Vagina (tissue), 2 donors: ENCODE measurements at places on chromosomes 7 and 10.

DNA sequence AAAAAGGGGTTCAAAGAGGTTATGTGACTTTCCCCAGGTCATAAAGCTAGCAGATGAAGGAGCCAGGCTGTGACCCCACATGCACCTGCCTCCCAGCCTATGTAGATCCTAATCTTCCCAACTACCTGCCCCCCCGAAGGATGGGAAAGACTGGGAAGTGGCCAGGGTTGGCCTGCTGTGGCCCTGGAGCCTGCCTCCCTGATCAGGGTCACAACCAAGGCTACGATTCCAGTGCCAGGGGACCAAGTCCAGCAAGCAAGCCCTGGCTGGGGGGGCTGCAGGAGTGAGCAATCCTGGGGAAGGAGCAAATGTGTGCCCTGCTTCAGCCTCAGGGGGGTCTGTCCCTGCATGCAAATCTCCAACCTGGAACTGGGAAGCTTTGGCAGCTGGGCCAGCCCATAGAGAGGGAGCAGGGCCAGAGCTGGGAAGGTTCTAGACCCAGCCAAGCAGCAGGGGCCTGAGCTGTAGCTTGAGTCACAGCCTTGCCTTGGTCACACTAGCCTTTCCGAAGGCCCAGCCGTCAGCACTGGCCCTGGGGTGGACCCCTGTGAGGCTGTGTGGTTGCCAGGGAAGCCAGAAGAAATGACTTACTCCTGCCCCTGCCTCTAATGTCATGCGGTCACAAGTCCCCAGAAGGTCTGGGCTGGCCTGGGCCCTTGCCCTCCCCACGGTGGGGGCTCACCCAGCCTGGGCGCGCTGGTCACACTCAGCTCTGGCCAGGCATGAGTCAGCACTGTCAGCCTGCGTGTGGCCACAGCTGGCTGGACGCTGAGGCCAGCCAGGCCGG lies 96.4 kb upstream of the ZMIZ1 start:
- H3K27ac ChIP-seq = peak overlapping the region; percentile 94
- H3K36me3 ChIP-seq = no peaks in the 10 kb centered on the region
- peaks cover 42% of the 10 kb centered on the region for H3K4me1 ChIP-seq
- H3K27me3 ChIP-seq = no peaks in the 10 kb centered on the region

DNA sequence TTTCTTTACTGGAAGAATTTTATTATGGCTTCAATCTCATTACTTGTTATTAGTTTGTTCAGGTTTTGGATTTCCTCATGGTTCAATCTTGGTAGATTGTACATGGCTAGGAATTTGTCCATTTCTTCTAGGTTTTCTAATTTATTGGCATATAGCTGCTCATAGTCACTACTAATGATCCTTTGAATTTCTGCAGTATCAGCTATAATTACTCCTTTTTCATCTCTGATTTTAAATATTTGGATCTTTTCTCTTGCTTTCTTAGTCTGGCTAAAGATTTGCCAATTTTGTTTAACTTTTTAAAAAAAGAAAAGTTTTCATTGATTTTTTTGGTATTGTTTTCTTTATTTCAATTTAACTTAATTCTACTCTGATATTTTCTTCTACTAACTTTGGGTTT lies 59.2 kb downstream of the SLC13A1 start:
- no peak for DNase-seq
- no peaks in the 10 kb centered on the region for H3K27me3 ChIP-seq
- H3K36me3 ChIP-seq = no peaks in the 10 kb centered on the region
- H3K27ac ChIP-seq = no peak overlapping the region
- no peak overlapping the region for H3K4me3 ChIP-seq

GRCh38 chr10:124604214-124605000 lies 139.8 kb downstream of the FAM53B start:
- no peak overlapping the region for H3K27ac ChIP-seq
- no peak for DNase-seq
- H3K27me3 ChIP-seq = no peaks in the 10 kb centered on the region

DNA sequence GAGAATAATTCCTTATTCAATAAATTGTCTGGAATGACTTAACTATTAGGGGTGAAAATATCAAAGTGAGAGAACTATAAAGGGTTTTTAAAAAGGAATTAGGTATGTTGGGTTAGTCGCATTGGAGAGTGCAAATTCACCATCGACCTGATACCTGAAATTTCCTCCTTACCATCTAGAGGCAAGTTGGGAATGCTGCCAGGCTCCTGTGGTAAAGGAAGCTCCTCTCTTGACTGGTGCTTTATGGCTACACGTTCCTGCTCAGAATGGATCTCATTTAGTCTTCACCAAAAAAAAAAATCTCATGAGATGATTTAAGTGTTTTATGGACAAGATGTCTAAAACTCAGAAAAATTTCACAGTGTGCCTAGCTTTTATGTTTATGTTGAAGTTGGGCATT lies 129.8 kb downstream of the EGFR start:
- H3K36me3 ChIP-seq = no peaks in the 10 kb centered on the region
- no peak for DNase-seq
- H3K27me3 ChIP-seq = no peaks in the 10 kb centered on the region
- H3K27ac ChIP-seq = no peak overlapping the region
- H3K4me1 ChIP-seq = no peaks in the 10 kb centered on the region

DNA sequence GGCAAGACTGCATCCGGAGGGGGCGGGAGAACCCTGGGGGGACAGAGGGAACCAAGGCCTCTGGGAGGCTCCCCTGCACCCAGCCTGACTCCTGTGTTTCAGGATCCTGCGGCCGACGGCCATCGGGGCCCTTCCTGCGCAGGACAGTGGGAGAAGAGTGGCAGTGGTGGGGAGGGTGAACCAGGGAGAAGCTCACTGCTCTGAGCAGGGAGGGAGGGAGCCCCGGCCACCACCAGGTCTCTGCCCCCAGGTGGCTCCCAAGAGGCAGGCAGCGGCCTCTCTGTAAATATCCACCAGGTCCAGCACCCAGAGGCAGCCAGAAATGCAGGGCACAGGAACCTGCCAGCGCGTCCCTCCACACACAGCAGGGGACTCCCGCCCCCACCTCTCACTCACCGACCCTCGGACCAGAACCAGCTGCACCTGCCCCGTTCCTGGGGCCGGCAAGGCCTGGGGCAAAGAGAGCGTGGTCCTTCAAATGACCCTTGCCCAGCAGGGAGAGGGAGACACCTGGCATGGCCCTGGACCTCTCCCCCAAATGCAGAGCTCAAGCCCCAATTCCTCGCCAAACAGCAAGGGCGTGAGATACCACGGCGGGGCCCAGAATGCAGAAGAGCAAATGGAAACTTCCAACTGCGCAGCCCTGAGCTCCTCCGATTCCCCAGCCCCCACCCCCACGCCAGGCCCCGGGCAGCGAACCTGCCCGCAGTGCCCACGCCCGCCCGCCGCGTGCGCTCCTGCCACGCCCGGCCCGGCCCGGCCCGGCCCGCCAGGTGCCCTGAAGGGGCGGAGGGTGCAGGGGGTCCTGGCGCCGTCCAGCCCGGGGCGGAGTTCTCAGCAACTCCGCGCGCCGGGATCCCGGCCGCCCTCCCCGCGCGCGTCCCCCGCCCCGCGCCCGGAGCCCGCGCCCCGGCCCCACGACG lies 805 bp downstream of the RASGEF1A start:
- H3K4me1 ChIP-seq = peaks cover 5% of the 10 kb centered on the region
- peak overlapping the region; percentile 41 for H3K4me3 ChIP-seq
- no peak overlapping the region for H3K27ac ChIP-seq
- DNase-seq = no peak
- H3K27me3 ChIP-seq = peaks cover 15% of the 10 kb centered on the region

DNA sequence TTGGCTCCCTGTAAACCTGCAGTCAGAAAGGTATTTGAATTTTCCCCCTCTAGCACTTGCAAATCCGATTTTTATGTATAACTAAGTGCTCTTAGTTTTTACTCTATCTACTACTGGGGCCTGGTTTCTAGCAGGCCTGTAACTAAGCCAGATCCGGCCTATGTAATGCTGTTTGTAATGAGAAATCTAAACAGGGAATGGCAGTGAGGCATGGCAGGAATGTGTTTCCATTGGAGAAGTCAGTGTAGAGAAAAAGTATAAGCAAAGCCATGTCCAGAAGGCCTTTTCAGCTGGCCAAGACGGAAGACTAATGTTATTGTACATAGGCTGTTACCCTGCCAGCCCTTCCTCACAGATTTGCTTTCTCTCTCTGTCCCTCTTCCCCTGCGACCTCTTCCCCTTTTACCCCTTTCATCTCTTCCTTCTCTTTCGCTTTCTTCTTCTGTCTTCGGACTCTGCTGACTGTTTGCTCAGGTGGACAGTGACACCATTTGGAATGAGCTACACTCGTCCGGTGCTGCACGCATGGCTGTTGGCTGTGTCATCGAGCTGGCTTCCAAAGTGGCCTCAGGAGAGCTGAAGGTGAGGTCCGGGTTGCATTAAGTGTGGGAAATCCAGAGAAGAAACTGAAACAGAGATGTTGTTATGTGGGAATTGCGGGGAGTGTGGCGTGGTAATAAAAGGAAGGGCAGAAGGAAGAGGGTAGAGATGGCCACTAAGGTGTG lies 297.5 kb downstream of the HDAC9 start:
- H3K27me3 ChIP-seq = no peaks in the 10 kb centered on the region
- H3K4me3 ChIP-seq = no peak overlapping the region
- no peak overlapping the region for H3K27ac ChIP-seq
- H3K36me3 ChIP-seq = no peaks in the 10 kb centered on the region
- no peaks in the 10 kb centered on the region for H3K4me1 ChIP-seq

- no peaks in the 10 kb centered on the region for H3K36me3 ChIP-seq
- no peaks in the 10 kb centered on the region for H3K27me3 ChIP-seq
- H3K4me1 ChIP-seq = peaks cover 30% of the 10 kb centered on the region
- no peak overlapping the region for H3K27ac ChIP-seq
- no peak for DNase-seq
- H3K4me3 ChIP-seq = no peak overlapping the region
Observed at GRCh38 chr10:59805014-59805413, 51.8 kb upstream of the MRLN start.

- peaks cover 6% of the 10 kb centered on the region for H3K4me1 ChIP-seq
- H3K27ac ChIP-seq = no peak overlapping the region
- H3K4me3 ChIP-seq = no peak overlapping the region
Observed at GRCh38 chr7:101399759-101400158, 37.1 kb downstream of the COL26A1 start.

DNA sequence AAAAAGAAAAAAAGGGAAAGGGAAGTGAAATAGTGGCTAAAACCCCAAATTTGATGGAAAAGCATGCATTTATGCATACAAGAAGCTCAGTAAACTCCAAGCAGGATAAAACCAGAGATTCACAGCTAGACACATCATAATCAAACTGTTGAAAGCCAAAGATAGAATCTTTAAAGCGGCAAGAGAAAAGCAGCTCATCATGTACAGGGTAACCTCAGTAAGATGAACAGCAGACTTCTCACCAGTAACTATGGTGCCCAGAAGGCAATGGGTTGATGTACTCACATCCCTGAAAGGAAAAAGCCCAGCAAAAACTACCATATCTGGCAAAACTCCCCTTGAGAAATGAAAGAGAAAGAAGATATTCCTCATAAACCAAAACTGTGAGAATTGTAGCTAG lies 60.4 kb downstream of the TPST1 start:
- no peak for DNase-seq
- H3K4me3 ChIP-seq = no peak overlapping the region
- peak overlapping the region; percentile 79 for H3K27ac ChIP-seq
- peaks cover 30% of the 10 kb centered on the region for H3K4me1 ChIP-seq
- H3K27me3 ChIP-seq = no peaks in the 10 kb centered on the region
